Activated CD4-positive, alpha-beta T cell treated with anti-CD3 and anti-CD28 coated beads, Interleukin-2, amount 50 U/mL, for 16 hours (primary cell): ENCODE measurements at places on chromosomes 2 and 18.

DNA sequence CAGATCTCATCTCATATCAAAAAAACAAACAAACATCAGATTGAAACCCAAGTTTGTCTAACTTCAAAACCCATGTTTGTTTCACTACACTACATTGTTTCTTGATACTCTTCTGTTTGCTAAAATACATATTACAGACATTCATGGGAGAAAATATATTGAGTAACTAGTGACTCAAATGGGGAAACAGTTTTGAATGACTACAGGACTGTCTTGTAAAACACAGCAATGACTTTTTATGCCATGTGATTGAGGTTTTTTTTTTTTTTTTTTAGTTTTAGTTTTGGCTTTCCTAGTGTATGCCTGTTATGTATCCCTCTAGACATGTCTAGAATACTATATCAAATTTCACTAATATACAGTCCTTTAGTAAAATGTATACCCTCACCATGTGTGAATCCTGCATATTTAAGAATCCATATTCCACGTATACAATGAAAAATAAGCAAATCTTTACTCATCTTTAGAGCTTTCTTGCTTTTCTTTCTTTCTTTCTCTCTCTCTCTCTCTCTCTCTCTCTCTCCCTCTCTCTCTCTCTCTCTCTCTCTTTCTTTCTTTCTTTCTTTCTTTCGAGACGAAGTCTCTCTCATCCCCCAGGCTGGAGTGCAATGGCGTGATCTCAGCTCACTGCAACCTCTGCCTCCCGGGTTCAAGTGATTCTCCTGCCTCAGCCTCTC lies 46.6 kb upstream of the SERTAD2 start:
- peak; percentile 90 for DNase-seq

GRCh38 chr2:8003462-8004075 lies 678.3 kb upstream of the ID2 start:
- no peak for DNase-seq

DNA sequence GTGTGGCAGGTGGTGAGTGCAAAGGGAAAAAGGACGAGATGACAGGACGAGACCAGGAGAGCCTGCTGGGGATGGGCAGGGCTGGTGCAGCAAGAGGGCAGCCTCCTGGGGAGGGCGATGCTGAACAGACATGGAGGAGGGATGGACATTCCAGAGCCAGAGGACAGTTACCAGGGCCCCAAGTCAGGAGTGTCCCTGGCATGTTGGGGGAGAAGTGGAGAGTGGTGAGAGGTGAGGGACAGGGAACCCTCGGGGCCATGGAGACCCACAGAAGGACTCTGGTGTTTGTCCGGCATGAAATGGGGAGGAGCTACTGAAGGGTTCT lies 19.0 kb downstream of the MTERF4 start:
- DNase-seq, result no peak

DNA sequence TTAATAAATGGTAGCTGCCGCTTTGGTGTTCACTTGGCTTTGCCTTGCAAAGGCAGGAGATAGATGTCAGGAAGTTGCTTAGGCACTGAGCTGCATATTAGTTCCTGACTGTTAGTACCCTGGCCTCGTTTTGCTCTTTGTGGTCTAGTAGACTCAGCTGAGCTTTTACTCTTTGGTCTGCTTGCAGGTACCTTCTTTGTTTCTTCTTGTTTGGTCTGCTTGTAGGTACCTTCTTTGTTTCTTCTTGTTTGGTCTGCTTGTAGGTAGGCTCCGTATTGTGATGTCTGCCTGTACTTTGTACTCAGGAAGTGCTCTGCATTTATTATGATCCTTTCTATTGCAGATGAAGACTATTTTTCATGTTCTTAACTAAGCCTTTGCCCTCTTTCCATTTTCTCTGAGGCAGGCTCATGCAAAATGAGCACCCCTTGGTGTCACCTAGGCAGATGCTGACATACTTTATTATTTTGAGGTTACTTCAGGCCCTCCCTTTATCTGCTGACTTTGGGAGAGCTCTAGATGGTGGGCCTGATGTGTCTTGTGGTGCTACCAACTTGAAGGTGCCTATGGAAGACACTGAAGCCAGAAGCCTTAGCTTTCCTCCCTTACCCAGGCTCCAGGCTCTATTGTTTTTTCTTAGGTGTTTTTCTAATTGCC lies 6.0 kb downstream of the RPIA start:
- DNase-seq, result no peak
